ENCODE measurements at places on chromosomes 2 and 18.

GRCh38 chr2:8607606-8608005, 74.2 kb upstream of the ID2 start:
- peak; percentile 59 for DNase-seq

DNA sequence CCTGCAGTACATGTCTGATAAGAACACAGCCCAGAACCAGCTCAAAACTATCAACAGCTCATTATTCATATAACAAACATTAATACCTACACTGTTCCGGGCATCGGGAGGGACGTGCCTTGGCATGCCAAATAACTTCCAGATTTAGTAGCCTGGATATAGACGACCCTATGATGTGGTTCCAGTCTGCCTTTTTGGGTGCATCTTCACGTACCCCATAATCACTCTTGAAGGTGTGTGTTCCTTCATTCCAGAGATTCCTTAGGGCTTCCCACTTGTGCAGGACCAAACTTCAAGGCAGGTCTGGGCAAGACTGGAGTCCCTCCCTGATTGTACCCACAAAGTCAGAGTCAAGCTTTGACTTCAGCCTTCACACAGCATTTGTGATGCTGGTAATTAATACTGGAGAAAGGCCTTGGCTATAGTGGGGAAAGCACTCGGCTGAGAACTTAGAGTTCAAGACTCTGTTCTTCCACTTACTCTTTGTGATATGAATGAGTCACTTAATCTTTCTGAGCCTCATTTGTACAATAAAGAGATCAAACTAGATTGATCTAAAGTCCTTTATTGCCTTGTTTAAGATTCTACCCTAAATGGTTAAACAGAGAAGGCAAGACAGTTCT, 27.7 kb upstream of the SPATS2L start:
- DNase-seq, result no peak

- DNase-seq, result no peak
Measured at GRCh38 chr18:8763611-8764010, 58.3 kb downstream of the MTCL1 start.

DNA sequence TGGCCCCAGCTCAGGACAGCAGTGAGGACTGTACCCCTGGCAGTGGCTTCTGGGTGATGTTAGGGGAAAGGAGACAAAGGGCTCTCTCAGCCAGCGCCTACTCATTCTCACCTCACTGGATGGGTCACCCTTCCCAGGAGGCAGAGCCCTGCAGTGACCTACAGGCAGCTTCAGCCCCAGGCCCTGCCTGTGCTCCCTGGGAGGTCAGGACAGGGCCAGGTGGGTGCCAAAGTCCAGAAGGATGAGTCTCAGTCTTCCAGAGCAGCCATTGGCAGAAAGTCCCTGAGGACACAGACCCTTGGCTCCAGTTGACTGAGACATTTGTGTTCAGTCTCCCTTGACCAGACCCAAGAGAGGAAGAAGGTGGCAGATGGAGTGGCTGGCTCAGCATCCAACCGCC, 75.1 kb downstream of the TEX51 start:
- no peak for DNase-seq

GRCh38 chr2:62740221-62740620, 34.7 kb downstream of the EHBP1 start:
- no peak for DNase-seq

DNA sequence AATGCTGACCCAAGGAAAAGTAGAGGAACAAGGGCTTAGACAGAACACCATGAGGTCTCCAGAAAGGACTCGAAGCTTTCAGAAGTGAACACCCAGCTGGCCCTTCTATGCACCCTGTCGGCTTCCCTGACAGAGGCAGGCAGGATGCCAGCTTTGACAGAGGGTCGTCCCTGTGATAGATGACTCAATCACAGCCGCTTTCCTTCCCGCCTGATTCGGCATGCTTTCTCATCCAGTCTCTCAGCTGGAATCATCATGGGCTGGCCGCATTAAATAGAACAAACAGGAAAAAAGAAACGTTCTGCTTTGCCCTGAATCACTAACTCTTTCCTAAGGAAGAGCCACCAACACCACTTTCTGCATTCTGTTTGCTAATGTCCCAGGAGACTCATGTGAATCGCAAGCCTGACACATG, 140.3 kb upstream of the RAB12 start:
- no peak for DNase-seq

- DNase-seq, result no peak
Measured at GRCh38 chr2:16871411-16871810, 205.8 kb upstream of the CYRIA start.

GRCh38 chr18:58789876-58790240, 74.8 kb upstream of the ZNF532 start:
- no peak for DNase-seq

DNA sequence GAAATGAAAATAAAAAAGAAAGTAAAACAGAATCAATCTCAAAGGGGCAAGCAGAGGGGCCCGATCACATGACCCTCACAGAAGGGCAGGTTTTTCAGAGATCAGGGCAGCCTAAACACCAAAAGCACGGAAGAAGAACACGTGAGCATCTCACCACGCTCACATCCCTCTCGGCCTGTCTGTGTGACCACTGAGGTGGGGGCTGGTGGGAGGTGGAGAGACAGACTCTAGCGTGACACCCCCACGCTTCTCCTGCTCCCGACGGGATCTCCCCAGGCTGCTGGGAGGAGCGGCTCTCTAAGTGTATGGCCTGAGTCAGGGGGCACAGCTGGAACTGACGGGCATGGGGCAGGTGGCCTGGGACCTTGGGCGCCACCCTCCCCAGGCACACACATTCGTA, 23.5 kb upstream of the MTERF4 start:
- DNase-seq, result no peak

- no peak for DNase-seq
Measured at GRCh38 chr2:196066291-196067087, 2.1 kb downstream of the DNAH7 start.

- peak; percentile 25 for DNase-seq
Measured at GRCh38 chr2:112582314-112582746, 2.1 kb upstream of the CHCHD5 start.

DNA sequence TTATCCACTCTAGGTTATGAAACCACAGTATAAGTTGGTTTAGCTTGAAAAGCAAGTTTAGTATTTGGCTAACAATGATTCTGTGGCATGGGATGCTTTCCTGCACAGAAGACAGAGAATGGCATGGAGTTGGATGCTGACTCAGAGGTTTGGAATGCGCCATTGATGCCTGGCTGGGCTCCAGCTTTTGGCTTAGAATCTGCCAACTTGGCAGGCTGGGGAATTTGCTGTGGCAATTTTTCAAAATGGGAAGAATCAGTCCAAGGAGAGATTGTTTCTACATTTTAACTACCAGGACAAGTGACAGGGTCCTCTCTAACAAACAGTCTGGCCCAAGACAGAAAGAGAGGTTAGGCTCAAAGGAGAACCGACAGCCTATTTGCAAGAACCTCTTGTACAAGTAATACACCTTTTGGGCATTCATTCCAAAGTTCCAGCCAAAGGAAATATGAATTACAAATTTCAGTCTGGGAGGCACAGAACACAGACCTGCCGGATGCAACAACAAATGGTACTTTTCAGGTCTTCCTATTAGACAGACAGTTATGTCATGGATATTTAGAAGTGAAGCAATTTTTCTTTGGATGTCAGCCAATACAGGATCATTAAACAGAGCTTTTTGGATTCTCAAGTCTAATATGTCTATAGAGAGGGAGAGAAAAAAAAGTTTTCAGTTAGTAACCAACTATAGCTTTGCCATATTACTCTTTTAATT, 1027.7 kb downstream of the TMEM182 start:
- no peak for DNase-seq

- no peak for DNase-seq
Measured at GRCh38 chr2:168075446-168075845, 171.9 kb downstream of the STK39 start.

DNA sequence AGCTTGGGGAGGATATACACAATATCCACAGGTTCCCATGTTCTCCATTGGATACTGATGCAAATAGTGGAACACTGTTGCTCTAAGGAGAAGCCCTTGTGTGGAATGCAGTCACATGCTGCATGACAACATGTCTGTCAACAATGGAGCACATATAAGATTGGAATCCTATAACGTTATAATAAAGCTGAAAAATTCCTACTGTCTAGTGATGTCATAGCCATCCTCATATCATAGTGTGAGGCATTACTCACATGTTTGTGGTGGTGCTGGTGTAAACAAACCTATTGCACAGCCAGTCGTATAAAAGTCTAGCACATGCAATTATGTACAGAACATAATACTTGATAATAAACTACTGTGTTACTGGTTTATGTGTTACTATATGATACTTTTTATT, 394.7 kb downstream of the FBXO15 start:
- DNase-seq, result no peak

DNA sequence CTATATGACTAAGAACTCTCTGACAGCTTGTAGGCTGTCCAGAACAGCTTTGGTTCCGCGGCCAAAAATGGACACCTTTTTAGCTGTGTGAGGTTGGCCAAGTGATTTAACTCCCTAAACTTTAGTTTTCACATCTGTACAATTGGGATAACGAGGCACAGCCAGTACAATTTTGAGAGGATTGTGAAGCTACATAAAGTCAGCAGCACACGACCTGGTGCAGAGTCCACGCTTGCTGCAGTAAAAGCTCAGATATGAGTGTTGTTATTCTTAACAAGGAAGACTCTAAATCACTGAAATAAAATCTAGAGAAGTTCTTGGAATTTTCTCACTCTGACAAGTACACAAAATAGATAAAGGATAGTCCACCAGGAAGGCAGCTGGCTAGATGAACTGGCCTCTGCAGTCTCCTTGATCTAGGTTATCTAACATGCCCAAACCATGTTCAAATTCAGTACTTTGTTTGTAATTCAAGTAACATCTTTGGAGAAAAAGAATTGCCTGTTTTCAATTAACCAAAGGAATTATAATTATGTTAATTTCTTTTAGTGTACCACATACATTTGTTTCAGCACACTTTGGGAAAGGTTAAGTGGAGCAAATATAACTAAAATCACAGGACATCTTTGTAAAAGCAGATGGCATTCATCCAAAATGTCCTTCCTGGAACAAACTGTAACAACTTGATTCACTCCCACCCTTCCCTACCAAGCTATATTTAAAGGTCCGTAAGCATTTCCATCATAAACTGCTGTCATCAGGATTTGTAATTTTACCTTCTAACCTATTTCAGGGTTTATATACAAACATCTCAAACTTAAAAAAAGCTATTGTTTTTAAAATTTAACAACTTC, 201.7 kb upstream of the STK17B start:
- DNase-seq, result peak; percentile 15

DNA sequence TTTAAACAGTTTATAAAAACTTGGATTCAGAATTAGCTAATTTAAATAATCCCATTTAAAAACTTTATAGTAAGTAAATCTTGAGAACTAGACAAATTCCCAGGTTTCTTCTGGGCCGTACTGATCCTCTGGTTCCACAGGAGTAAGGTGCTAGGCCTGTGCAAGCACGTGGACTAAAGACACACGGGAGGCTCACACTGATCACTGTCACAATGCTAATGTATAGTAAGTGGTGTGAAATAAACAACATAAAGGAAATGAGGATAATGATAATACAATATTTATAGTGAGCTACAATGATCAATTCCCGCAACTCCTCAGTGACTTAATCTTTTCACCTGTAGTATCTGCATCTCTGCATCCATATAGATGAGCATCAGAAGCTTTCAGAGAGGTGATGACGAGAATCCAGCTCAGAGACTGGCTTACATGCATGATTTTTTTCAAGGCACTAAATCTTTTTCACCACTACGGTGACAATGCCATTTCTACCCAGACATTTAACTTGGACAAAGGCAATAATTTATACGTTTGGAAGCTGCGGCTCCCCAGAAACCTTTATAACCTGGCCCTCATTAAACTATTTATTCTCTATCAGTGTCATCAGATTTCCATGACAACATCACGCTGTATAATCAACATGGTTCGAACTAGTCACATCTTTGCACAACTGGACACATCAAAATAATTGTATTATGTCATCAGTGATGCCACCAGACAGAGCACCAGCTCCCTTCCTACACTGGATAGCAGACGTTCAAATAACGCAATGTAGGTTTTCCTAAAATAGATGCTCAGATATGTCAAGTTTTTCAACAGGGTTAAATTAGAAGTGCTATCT, 196.2 kb downstream of the ZNF385B start:
- no peak for DNase-seq

- DNase-seq, result no peak
Measured at GRCh38 chr18:23099621-23100020, 35.7 kb upstream of the CABLES1 start.

DNA sequence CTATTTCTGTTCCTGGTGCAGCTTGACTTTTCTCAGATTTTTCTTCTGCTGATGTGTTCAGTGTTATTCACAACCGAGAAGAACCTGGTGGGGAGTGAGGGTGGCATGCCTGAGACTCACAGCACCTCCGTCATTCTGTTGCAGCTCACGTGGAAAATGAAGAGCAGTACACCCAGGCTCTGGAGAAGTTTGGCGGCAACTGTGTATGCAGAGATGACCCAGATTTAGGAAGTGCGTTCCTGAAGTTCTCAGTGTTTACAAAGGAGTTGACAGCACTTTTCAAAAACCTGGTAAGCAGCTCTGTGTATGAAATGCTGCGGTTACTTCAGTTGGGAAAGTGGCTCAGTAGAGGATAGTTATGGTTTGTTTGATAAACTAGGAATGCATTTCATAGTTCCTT, 90.5 kb downstream of the ASAP2 start:
- no peak for DNase-seq

DNA sequence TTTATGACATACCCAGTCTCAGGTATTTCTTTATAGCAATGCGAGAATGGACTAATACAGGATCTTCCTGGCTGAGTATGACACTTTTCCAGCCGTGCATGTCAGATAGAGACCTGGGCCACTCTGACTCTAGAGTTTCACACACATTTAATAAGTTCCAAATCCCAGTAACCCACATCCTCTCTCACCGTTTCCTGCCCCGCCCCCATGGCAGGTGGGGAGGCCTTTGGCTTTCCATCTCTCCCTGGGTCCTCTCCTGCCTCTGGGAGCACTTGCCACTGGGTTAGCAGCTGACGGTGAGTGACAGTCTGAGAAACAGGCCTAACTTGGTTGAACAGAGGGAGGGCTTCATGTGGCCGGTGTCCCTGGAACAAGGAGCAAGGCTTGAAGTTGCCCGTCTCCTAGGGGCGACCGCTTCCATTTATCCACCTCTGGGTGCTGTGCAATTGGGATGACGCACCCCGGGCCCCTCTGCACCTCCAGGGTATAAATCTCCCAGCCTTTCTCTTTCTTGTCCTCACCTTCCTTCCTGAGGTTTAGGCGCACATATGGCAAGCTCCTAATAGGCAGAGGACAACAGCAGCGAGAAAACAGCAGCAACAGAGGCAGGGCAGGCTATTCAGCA, 152.7 kb upstream of the HDAC4 start:
- DNase-seq, result no peak

DNA sequence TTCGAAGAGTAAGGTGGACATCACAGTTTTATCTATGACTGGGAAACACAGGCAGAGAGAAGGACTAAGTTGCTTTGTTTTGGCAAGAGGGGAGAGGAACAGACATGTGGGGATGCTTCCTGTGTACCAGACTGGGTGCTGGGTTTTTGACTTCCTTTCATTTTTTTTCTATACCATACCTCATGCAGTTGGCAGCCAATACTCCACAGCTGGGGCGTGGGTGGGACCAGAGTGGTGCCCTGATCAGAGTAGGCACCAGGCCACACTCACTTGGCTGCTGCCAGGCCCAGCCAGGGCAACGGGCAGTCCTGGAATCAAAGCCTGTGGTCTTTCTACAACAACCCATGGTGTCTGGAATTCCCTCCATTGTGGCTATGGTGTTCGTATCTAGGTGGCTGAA, 45.2 kb downstream of the SH3RF3 start:
- no peak for DNase-seq
